ENCODE measurements at places on chromosomes 12 and 14.
A peak's percentile ranks its signal among the peaks of the same experiment; 100 is the strongest.

GRCh38 chr14:102418169-102418852, 55.6 kb downstream of the TECPR2 start:
- DNase-seq, result no peak

- DNase-seq, result no peak
These were observed 154.0 kb downstream of the NDUFA12 start for GRCh38 chr12:94849411-94849976.

DNA sequence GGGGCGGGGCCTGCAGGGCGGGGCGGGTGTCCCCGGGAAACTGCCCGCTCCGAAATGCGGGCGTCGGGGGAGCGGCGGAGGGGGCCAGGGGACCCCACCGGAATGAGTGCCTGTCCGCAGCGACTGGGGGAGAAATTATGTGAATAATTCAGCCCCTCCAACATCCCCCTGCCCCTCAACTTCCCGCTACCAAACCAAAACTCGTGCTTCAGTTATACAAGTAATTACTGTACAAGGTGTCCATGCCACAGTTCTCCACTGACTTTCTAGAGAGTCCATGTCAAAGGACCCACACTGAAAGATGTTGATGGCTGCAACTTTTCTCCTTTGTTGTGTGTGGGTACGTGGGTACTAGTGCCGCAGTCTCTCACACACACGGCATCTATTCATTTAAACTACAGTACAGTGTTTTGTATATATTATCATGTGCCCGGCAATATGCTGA, 414 bp upstream of the CDK17 start:
- DNase-seq, result no peak

- no peak for DNase-seq
These were observed 36.1 kb downstream of the ERP29 start for GRCh38 chr12:112049351-112049750.

- DNase-seq, result peak; percentile 7
These were observed 187.9 kb upstream of the STXBP6 start for GRCh38 chr14:25237845-25238244.

DNA sequence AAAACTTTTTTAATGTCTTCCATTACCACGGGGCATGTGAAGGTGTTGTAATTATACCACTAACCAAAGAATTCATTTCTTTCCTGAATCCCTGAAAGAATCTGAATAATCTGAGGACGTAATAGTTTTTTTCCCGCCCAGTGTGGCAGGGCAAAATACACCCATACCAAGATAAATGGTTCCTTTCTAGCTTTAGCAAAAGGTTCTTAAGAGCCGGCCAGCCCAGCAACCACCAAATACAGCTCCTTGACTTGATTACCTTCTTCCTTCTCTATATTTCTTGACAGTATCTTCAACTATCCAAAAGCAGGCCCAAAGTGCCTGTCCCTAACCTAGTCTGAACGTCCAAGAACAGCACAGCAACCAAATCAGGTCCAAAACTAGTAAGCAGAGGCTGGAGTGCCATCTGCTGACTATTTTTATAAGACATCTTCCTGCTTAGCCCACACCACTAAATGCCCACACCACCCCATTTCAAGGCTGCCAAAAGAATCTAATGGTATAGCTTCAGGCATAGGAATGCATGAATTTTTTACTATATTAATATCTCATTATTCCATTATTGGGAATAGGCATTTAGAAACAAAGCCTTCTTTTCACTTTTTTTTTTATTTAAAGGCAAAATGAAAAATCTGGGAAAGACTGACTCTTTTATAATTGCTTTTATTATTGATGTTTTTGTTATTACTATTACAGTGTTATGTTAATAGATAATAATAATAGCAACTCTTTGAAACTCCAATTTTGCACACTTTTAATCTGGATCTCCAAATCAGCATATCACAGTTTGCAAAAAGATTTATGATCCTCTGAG, 524.4 kb downstream of the MED13L start:
- DNase-seq, result peak; percentile 57

- no peak for DNase-seq
These were observed 156.1 kb downstream of the SLC38A4 start for GRCh38 chr12:46669720-46670119.

DNA sequence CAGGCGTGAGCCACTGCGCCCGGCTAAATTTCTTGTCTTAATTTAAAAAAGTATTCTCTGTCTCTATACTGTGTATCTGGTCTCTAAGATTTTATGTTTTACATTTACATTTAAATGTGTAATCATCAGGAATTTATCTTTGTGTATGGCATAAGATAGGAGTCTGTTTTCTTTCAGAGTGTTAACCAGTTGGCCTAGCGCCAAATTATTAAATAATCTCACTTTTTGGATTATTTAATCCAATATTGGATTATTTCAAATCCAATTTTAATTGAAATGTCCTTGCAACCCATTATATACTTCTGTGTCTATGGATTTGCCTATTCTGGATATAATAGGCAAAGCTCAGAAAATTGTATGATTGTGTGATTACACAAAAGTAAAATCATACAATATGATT, 45.0 kb downstream of the BAZ2A start:
- DNase-seq, result no peak

GRCh38 chr12:5022465-5023061, 21.1 kb upstream of the KCNA5 start:
- DNase-seq, result peak; percentile 32

- DNase-seq, result no peak
These were observed 28.2 kb downstream of the GALNT16 start for GRCh38 chr14:69288011-69288771.

- DNase-seq, result no peak
These were observed 41.3 kb upstream of the PNMA1 start for GRCh38 chr14:73755434-73756014.

DNA sequence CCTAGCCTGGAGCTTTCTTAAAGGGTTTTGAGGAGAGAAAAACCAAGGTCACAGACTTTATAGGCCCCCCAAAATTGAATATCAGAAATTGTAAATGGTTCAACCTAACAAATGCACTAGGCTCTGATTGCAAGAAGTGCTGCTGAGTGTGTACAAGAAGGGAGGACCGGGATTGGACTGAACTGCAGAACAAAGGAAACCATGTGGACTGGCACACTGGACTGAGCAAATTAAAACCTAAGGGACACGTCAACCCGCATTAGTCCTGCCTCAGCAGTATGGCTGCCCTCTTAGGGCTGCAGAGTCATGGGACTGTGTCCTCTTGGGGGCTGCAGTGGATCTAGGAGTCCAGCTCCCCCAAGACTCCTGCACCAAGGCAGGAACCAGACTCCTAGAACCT, 842 bp upstream of the CISTR start:
- DNase-seq, result no peak

- DNase-seq, result no peak
These were observed 25.4 kb upstream of the CPM start for GRCh38 chr12:68958322-68958721.

DNA sequence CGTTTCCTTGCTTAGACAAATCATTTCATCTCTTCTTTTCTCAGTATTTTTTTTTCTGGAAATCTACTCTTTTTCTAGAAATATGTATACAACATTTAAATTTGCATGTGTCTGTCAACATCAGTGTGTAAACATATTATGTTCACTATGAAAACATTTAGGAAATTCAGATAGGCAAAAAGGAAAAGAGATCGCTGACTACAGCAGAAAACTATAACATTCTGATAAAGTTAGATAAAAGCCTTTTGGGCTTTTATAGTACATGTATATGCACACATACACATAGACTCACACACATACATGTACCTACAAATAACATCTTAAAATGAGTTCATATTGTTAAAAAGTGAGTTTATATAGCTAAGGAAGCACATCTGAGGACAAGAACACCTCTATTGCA, 142.1 kb downstream of the RAD51B start:
- DNase-seq, result no peak

DNA sequence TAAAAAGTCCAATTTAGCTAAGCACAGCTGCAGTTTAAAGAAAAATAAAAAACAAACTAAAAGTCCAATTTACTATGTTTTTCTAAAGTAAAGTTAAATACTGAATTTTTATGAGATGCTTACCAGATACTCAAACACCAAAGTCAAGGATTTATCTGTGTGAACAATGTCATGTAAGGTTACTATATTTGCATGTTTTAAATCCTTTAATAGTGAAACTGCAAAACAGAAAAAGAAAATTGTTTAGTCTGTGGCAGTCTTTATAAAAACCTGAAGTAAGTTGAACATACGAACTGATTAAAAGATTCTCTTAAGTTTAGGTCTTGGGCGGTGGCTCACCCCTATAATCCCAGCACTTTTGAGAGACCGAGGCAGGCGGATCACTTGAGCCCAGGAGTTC, 102.7 kb downstream of the CDK17 start:
- DNase-seq, result no peak

DNA sequence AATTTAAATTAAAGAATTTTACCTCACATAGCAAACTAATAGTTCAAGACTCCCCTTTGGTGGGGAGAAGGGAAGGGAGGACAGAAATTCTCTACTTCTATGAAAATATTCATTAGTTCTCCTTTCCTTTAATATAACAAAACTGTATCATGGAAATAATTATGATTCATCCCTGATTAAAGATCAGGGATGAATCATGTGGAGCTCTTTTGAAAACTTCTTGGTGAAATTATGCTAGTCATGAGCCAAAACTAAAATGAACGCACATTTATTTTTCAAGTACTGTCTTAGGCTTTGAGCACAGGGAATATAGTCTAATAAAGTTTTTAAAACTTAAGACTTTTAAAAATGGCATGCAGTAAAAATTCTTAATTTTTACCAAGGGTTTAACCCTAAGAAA, 17.1 kb downstream of the TMBIM4 start:
- no peak for DNase-seq

- DNase-seq, result no peak
These were observed 49.0 kb downstream of the AREL1 start for GRCh38 chr14:74663884-74664283.

- no peak for DNase-seq
These were observed 14.3 kb downstream of the COCH start for GRCh38 chr14:30888480-30889243.

DNA sequence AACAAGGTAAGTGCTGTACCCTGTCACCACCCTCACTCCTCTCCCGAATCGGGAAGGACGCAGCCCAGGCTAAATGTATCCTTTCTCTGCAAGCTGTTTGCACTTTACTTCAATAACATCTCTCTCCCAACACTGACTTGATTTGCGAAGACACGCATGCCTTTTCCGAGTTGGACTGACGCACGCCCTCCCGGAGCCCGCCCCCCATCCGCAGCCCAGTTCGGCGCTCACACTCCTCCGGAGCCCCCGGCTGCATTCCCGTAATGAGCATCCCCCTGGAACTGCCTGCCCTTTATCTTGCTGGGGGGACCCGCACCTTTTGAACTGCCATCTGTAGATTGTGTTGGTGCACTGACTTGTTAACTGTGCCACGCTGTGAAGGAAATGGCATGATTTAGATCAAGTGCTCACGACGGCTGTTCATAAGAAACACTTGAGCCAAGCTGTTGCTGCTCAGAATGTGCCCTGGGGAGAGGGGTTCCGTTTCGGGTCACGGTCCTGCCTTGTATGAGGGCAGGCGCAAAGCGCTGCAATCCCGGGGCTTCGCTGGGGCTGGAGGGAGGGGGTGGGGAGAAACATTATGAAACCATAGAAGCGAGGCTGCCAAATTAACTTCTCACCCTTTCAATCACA, 176.6 kb upstream of the CDKN3 start:
- peak; percentile 15 for DNase-seq

GRCh38 chr14:21043387-21043973, 1.3 kb downstream of the RNASE7 start:
- no peak for DNase-seq

GRCh38 chr12:12999271-12999958, 650 bp downstream of the HEBP1 start:
- no peak for DNase-seq

GRCh38 chr12:9758119-9758518, 2.6 kb downstream of the CD69 start:
- no peak for DNase-seq

DNA sequence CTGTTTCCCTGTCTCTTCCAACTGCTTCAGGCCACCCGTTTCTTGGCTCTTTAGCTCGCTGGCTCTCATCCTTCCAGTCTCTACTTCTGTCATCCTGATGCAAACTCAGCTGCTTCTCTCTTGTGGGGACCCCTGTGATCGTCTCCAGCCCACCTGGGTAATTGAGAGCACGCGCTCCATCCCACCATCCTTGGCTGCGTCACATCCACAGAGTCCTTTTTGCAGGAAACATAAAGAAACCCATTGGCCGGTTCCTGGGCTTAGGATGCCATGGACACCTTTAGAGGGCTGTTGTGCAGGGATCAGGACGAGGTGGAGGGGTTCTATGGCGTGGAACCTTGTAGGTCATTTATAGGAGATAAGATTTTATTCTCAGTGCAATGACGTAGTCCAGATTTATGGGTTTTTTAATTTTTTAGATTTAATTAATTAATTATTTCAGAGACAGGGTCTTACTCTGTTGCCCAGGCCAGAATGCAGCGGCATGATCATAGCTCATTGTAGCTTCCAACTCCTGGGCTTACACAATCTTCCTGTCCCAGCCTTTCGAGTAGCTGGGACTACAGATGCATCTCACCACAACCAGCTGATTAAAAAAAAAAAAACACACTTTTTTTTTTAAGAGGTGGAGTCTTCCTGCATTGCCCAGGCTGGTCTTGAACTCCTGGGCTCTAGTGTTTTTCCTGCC, 82.6 kb downstream of the CCDC92 start:
- DNase-seq, result no peak

GRCh38 chr14:81018251-81018650, 62.8 kb downstream of the TSHR start:
- DNase-seq, result no peak

GRCh38 chr12:100273782-100274181, 6.8 kb downstream of the SCYL2 start:
- DNase-seq, result no peak

- DNase-seq, result no peak
These were observed 81.2 kb downstream of the PCNX1 start for GRCh38 chr14:70988452-70988851.

- no peak for DNase-seq
These were observed 1.9 kb upstream of the ITGB7 start for GRCh38 chr12:53208877-53209463.

DNA sequence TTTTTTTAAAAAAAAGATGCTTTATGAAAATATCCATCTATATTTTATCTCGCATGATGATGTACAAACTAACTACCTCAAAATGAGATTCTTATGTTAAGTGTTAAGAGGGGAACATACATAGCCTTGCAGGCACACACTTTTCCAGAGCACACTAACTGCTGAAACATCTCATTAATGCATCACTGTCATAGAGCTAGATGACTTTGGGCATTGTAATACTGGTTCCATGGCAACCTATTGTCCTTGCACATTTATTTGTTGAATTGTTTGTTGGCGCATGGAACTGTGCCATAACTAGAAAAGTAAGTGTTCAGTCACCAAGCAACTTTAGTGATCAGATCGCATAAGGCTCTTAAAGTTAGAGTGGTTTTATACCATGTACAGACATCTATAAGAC, 348.3 kb downstream of the GALC start:
- no peak for DNase-seq

GRCh38 chr14:90179357-90179756, 77.0 kb upstream of the PSMC1 start:
- no peak for DNase-seq

All from NCI-H1092 (cell line).